ENCODE measurements at places on chromosomes 6 and 20. TPM values are rescaled to one million over a fixed set of nuclear protein-coding genes. Genes with fewer than 3 reads are reported as not detected.

Gene MOCS1
- 0.25 TPM for total RNA-seq

Gene DEF6
- 231 TPM for total RNA-seq

Gene MSH5
- 11.4 TPM for total RNA-seq

Gene MAP7
- total RNA-seq = 0.69 TPM

Gene PPDPF
- 229 TPM for total RNA-seq

Gene MLN
- total RNA-seq = not detected

Gene RSPO3
- total RNA-seq = not detected

Gene KCNK16
- total RNA-seq = not detected

DNA sequence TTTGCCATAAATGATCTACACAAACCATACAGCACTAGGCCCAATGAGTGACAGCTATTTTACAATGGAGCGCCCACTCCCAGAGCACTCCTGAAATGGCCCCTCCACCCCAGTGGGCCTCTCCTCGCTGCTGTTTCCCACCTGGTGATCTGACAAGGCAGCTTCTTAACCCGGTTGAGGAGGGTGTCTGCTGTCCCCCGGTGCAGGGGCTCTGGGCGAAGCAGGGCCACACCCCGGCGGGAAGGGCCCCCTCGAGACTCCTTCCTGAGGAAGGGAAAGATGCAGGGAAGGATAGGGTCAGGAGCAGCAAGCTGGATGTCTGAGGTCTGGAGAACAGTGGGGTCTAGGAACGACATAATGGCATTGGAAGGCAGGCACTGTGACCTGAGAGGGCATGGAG lies 10.2 kb downstream of the ABHD16A start:
- no peak overlapping the region for H3K27ac ChIP-seq
- peaks cover 7% of the 10 kb centered on the region for H3K4me1 ChIP-seq
- no peak overlapping the region for H3K4me3 ChIP-seq
- H3K36me3 ChIP-seq = peaks cover 65% of the 10 kb centered on the region

- DNase-seq = no peak
- H3K4me1 ChIP-seq = no peaks in the 10 kb centered on the region
- no peaks in the 10 kb centered on the region for H3K27me3 ChIP-seq
- no peaks in the 10 kb centered on the region for H3K36me3 ChIP-seq
Measured at GRCh38 chr6:8546496-8546895, 111.2 kb upstream of the SLC35B3 start.

DNA sequence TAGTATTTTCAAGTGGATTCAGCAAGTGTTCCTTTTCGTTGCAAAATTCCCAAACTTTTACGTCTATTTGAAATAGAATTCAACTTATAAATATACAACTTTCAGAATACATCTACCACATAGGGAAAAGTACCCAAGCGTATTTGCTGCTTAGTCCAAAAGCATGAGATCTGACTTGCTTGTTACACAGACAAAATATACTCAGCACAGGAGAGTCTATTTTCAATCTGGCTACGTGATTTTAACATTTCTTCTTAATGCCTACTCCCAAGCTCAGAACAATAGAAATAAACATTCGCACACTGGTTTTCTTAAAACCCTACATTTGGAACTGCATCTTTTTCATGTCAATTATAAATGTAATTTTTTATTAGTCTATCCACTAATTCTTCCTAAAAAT lies 672 bp downstream of the PKHD1 start:
- no peak for DNase-seq
- no peaks in the 10 kb centered on the region for H3K36me3 ChIP-seq
- H3K4me1 ChIP-seq = no peaks in the 10 kb centered on the region

DNA sequence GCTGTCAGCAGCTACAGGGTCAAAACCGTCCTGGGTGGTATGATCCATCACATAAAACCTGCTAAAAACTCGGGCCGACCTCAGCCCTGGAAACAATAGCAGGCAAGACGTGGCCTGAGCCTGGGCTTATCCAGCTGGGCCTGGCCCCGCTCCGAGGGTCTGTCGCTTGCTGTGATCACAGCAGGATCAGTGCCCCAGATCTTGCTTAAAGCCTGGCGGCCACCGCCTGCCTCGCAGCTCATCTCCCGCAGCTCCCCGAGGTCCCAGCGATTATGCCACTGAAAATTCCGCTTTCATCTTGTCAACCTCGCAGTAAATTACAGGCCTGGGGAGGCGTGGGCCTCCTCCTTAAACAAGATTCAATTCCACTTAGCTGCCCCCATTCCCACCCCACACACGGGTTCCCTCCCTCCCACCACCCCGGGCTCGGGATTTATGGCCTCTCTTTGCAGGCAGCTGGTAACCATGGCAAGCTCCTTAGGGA lies 40.1 kb downstream of the CDH22 start:
- no peak overlapping the region for H3K4me3 ChIP-seq
- no peak overlapping the region for H3K27ac ChIP-seq
- DNase-seq = no peak

GRCh38 chr6:159736908-159737307 lies 9.6 kb downstream of the WTAP start:
- no peaks in the 10 kb centered on the region for H3K27me3 ChIP-seq
- H3K27ac ChIP-seq = no peak overlapping the region
- H3K36me3 ChIP-seq = peaks cover 41% of the 10 kb centered on the region
- no peak for DNase-seq

DNA sequence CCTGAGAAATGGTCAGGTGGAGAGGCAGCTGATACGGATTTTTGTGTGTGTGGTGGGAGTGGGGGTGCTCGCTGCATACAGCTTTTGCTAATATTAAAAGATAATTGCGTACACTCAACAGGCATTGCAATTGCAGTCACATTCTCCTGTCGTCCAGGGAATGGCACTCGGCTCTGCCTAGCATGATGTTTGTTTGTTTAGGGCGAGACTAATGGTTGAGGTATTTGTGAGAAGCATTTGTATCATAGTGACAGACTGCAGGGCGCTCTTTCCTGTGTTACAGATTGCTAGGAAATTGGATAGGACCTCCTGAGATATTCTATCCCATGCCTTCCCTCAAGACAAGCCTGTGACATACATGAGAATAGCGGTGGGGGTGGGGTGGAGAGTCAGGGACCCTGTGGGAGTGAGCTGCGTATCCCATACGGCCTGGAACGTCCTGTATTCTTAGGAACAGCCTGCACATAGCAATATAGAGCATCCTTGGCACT lies 207.4 kb downstream of the SOX4 start:
- H3K27me3 ChIP-seq = no peaks in the 10 kb centered on the region
- H3K4me1 ChIP-seq = no peaks in the 10 kb centered on the region
- DNase-seq = no peak
- no peaks in the 10 kb centered on the region for H3K36me3 ChIP-seq
- H3K27ac ChIP-seq = no peak overlapping the region

- no peak overlapping the region for H3K4me3 ChIP-seq
- peaks cover 7% of the 10 kb centered on the region for H3K4me1 ChIP-seq
- no peak for DNase-seq
Measured at GRCh38 chr20:24914388-24915241, 34.5 kb upstream of the CST7 start.

DNA sequence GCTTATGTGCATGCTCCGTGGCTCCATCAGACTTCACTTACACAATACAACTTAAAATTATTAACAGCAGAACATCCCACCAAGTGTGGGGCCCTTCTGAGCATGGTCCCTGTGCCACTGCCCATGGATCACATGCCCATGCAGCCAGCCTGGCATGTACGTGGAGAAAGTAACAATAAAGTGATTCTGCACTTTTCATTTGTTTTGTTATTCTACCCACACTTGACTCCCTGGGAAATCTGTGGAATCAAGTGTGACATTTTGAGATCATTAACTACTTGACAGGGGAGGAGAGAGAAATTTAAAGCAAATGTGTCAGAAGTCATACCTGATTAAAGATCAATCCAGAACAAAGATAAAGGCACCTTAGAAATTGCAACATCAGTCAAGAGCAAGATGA lies 112.0 kb downstream of the ISM1 start:
- no peaks in the 10 kb centered on the region for H3K27me3 ChIP-seq
- no peak for DNase-seq
- H3K4me1 ChIP-seq = no peaks in the 10 kb centered on the region
- no peaks in the 10 kb centered on the region for H3K36me3 ChIP-seq
- no peak overlapping the region for H3K27ac ChIP-seq

- no peaks in the 10 kb centered on the region for H3K4me1 ChIP-seq
- H3K27me3 ChIP-seq = no peaks in the 10 kb centered on the region
- no peak for DNase-seq
- H3K27ac ChIP-seq = no peak overlapping the region
- no peaks in the 10 kb centered on the region for H3K36me3 ChIP-seq
Measured at GRCh38 chr6:167781868-167782267, 44.8 kb upstream of the AFDN start.

GRCh38 chr20:53940907-53941545 lies 129.4 kb downstream of the BCAS1 start:
- no peak overlapping the region for H3K4me3 ChIP-seq
- peaks cover 9% of the 10 kb centered on the region for H3K4me1 ChIP-seq
- no peak overlapping the region for H3K27ac ChIP-seq
- DNase-seq = no peak
- H3K27me3 ChIP-seq = no peaks in the 10 kb centered on the region

- H3K4me3 ChIP-seq = no peak overlapping the region
- no peak for DNase-seq
- no peaks in the 10 kb centered on the region for H3K27me3 ChIP-seq
- H3K27ac ChIP-seq = no peak overlapping the region
- H3K4me1 ChIP-seq = no peaks in the 10 kb centered on the region
Measured at GRCh38 chr20:57224641-57225138, 41.8 kb downstream of the BMP7 start.

DNA sequence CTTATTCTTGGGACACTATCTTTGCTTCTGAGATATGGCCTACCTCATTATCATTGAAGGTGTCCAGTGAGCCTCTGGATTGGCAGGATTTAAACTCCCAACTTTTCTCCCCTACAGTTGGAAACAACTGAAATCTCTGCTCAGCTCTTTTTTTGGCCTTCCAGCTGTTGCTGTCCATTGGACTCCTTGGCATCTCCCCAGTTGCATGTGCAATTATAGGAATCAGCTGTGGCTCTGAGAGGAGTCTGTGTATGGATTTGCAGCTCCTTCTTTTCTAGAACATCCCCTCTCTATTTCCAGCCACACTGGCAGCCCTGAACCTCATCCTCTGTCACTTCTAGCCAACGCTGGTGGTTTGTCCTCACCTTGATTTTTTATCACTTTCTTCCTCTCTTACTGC lies 21.2 kb downstream of the RAB22A start:
- H3K4me3 ChIP-seq = no peak overlapping the region
- H3K4me1 ChIP-seq = peaks cover 12% of the 10 kb centered on the region
- peaks cover 3% of the 10 kb centered on the region for H3K36me3 ChIP-seq
- no peaks in the 10 kb centered on the region for H3K27me3 ChIP-seq
- no peak for DNase-seq
- no peak overlapping the region for H3K27ac ChIP-seq

GRCh38 chr6:40714143-40714542 lies 127.0 kb upstream of the LRFN2 start:
- no peaks in the 10 kb centered on the region for H3K4me1 ChIP-seq
- DNase-seq = no peak
- H3K27ac ChIP-seq = no peak overlapping the region
- no peak overlapping the region for H3K4me3 ChIP-seq
- no peaks in the 10 kb centered on the region for H3K36me3 ChIP-seq

- no peak overlapping the region for H3K27ac ChIP-seq
- H3K27me3 ChIP-seq = no peaks in the 10 kb centered on the region
- H3K4me3 ChIP-seq = no peak overlapping the region
- H3K36me3 ChIP-seq = peaks cover 63% of the 10 kb centered on the region
- H3K4me1 ChIP-seq = no peaks in the 10 kb centered on the region
Measured at GRCh38 chr6:41098366-41098765, 25.6 kb downstream of the NFYA start.

All from CD4-positive, alpha-beta memory T cell (primary cell).